MCF 10A (cell line): ENCODE measurements at places on chromosomes 3 and 15.

DNA sequence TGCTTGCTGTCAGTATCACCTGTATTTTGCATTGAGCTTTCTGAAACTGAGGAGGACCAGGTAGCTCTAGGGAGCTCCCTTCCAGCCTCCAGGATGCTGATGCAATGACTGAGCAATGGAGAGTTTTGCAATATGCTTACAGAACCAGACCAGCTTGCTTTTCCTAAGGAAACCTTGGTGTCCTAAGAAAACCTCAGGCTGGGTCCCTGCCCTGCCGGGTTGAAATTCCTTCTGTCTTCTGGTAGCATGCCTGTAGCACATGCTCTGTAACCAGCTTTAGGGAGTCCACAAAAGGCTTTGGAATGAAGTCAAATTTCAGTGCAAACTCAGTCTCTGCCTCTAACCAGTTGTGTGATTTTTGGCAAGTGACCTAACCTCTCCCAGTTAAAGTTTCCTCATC is 65.8 kb upstream of the GSK3B start:
- peak overlapping the region; percentile 96 for H3K27ac ChIP-seq
- no peaks in the 10 kb centered on the region for H3K36me3 ChIP-seq
- peak; percentile 99 for DNase-seq
- no peak overlapping the region for H3K4me3 ChIP-seq
- peaks cover 32% of the 10 kb centered on the region for H3K4me1 ChIP-seq

DNA sequence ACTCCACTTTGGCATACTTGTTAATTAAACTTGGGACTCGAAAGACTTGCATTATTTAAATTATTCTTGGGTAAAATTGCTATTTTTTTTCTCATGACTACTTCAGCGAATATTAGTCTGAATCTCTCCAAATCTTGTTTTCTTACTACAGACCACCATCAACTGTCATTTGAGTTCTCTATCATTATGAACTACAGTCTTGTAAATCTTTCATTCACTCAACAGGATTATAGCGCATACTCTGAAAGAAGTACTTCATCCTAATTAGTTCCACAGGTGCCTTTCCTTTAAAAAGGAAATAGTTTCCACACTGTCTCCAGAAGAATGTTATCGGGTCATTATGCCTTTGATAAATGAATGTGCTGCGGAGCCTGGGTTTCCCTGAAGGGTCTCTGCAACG is 149.5 kb downstream of the NLGN1 start:
- no peaks in the 10 kb centered on the region for H3K4me1 ChIP-seq
- no peak for DNase-seq
- H3K27ac ChIP-seq, result no peak overlapping the region

DNA sequence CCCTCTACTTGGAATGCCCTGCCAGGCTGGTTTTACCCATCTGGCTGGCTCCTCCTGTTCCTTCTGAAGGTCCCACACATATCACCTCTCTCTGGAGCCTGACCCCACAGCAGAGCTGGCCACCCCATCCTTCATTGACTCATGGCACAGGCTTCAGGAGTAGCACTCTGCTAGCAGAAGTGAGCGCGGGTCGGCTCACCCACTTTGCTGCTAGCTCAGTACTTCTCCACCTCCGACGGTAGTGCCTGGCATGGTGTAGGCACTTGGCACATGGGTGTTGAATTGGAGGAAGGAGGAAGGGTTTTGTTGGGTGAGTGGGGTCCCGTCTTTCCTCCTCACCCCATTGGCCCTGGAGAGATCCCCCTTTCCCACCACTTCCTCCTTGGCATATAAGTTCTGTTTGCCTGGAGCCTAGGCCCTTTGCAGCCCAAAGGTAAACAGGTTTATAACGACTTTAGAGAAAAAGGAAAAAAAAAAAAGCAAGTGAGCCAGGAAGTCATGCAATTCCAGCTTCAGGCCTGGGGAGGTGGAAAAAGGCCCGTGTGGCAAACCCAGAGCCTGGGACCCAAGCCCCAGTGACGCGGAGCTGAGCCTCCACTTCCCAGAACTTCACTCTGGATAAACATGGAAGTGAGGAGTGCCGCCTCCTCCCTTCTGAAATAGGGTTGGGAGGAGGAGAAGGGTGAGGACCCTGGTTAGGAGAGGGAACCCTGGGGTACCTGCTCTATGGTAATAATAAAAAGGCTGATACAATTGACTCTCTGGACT is 35.4 kb downstream of the SMAD6 start:
- H3K4me3 ChIP-seq, result no peak overlapping the region
- H3K36me3 ChIP-seq, result no peaks in the 10 kb centered on the region
- no peaks in the 10 kb centered on the region for H3K4me1 ChIP-seq
- no peak for DNase-seq
- no peak overlapping the region for H3K27ac ChIP-seq

DNA sequence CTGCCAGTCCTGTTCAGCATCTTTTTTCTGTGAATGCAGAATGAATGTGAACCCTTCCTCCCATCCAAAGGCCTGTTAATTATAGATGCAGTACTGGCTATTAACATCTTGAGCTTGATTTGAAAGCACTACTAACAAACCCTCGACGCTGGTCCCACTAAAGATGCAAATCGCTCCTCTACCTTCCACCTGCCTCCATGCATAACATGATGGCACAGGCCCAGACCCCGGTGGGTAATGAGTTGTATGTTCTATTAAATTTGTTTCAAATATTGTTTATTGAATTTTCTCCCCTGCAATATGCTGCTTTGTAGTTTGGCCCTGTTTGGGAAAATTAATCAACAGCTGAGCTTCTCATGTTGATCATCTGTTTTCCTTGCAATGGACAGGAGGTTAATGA is 69.3 kb downstream of the RAB11A start:
- no peak overlapping the region for H3K27ac ChIP-seq
- H3K27me3 ChIP-seq, result no peaks in the 10 kb centered on the region
- no peaks in the 10 kb centered on the region for H3K36me3 ChIP-seq
- DNase-seq, result no peak
- peaks cover 16% of the 10 kb centered on the region for H3K4me1 ChIP-seq
- no peak overlapping the region for H3K4me3 ChIP-seq

- H3K36me3 ChIP-seq, result no peaks in the 10 kb centered on the region
- no peaks in the 10 kb centered on the region for H3K27me3 ChIP-seq
- no peak overlapping the region for H3K27ac ChIP-seq
- no peak for DNase-seq
These were observed 12.9 kb upstream of the ABHD17C start for GRCh38 chr15:80682201-80682600.

DNA sequence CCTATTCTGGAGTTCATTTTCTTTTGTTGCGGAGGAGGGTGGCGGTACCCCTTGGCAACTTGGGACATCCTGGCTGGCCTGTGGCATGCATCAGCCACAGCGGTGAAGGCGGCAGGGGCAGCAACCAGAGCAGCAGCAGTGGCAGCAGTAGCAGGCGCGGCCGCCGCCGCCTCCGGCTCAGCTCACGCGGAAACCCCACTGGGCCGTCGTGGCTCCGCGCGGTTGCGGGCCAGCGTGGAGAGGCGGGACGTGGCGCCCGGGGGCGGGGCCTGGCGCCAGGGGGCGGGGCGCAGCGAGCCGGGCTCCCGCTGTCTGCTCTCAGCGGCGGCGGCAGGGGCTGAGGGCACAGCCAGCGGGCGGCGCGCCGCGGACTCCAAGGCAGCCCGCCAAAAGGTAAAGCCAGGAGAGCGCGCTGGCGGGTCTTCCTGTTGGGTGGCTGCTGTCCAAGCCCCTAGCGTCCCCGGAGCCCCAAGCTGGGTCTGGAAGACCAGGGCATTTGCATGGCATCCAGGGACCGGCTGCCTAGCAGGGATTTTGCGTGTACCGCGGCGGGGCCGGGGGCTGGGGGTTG is 334.4 kb upstream of the THRB start:
- H3K4me1 ChIP-seq, result peaks cover 17% of the 10 kb centered on the region
- DNase-seq, result no peak
- peaks cover 14% of the 10 kb centered on the region for H3K27me3 ChIP-seq
- H3K36me3 ChIP-seq, result no peaks in the 10 kb centered on the region
- no peak overlapping the region for H3K27ac ChIP-seq
- H3K4me3 ChIP-seq, result peak overlapping the region; percentile 57

- no peaks in the 10 kb centered on the region for H3K36me3 ChIP-seq
- H3K4me3 ChIP-seq, result no peak overlapping the region
- peaks cover 12% of the 10 kb centered on the region for H3K27me3 ChIP-seq
- no peaks in the 10 kb centered on the region for H3K4me1 ChIP-seq
- H3K27ac ChIP-seq, result no peak overlapping the region
- DNase-seq, result no peak
These were observed 458.1 kb downstream of the DIPK2A start for GRCh38 chr3:144429719-144430121.

DNA sequence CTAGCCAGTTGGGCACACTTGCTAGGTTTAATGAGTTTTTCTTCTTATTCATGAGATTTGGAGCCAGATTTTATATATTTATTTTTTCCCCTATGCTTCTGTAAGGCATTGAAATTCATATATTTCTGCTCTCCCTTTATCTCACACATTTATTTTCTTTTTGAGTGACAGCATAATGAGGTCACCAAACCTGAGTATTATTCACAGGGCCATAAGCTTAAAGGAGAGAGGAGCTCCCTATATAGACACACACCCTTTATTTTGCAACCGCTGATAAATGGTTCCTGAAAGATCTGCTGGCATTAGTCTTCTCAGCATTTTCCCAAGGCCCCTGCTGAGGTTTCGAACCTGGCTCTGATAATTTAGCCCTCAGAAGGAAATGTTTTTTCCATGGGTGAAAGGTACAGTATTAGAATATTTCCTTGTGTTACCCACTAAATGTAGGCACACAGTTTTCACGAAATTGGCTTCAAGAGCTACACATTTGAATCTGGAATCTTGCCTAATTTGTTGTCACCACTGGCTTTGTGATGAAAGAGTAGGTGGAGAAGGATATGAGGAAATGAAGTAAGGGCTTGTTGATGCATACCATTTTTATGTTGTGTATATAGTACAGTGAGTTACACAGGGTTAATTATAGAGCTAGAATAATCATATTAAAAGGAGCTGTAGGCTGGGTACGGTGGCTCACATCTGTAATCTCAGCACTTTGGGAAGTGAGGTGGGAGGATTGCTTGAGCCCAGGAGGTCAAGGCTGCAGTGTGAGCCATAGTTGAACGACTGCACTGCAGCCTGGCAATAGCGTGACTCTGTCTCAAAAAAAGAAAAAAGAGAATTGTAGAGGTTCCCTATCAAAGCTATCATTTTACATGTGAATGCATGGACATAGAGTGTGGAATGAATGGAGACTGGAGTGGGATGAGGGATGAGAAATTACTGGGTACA is 6.5 kb downstream of the KLHL18 start:
- no peak overlapping the region for H3K27ac ChIP-seq
- H3K36me3 ChIP-seq, result peaks cover 18% of the 10 kb centered on the region
- H3K4me1 ChIP-seq, result peaks cover 15% of the 10 kb centered on the region

GRCh38 chr15:85769182-85769900 is 25.4 kb downstream of the KLHL25 start:
- H3K27ac ChIP-seq, result no peak overlapping the region
- H3K36me3 ChIP-seq, result peaks cover 6% of the 10 kb centered on the region
- H3K4me3 ChIP-seq, result no peak overlapping the region
- no peak for DNase-seq
- H3K4me1 ChIP-seq, result peaks cover 11% of the 10 kb centered on the region
- no peaks in the 10 kb centered on the region for H3K27me3 ChIP-seq

- peaks cover 5% of the 10 kb centered on the region for H3K36me3 ChIP-seq
- DNase-seq, result no peak
- peaks cover 6% of the 10 kb centered on the region for H3K4me1 ChIP-seq
- H3K27me3 ChIP-seq, result no peaks in the 10 kb centered on the region
- no peak overlapping the region for H3K27ac ChIP-seq
These were observed 107.0 kb downstream of the XXYLT1 start for GRCh38 chr3:195163719-195164572.

DNA sequence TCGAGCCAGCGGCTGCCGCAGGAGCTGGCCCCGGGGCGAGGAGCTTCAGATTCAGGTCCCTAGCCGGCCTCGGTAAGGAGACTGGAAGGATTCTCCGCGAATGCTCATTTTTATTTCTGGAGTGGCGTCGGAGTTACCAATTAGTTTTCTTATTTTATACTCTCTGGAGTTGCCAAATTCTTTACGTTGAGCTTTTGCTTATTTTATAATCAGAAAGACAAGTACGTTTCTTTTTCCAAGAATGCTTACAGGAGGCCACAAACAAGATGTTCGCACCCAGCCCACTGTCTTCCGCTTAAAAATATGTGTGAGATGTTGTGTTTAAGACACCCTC is 453 bp upstream of the GPR156 start:
- no peaks in the 10 kb centered on the region for H3K36me3 ChIP-seq
- H3K4me1 ChIP-seq, result no peaks in the 10 kb centered on the region
- no peaks in the 10 kb centered on the region for H3K27me3 ChIP-seq
- H3K27ac ChIP-seq, result no peak overlapping the region
- no peak for DNase-seq
- peak overlapping the region; percentile 62 for H3K4me3 ChIP-seq

- H3K27ac ChIP-seq, result no peak overlapping the region
- H3K27me3 ChIP-seq, result no peaks in the 10 kb centered on the region
- peak; percentile 38 for DNase-seq
- no peak overlapping the region for H3K4me3 ChIP-seq
- H3K4me1 ChIP-seq, result peaks cover 9% of the 10 kb centered on the region
- H3K36me3 ChIP-seq, result peaks cover 6% of the 10 kb centered on the region
These were observed 702.0 kb downstream of the GRM7 start for GRCh38 chr3:7562892-7563291.

DNA sequence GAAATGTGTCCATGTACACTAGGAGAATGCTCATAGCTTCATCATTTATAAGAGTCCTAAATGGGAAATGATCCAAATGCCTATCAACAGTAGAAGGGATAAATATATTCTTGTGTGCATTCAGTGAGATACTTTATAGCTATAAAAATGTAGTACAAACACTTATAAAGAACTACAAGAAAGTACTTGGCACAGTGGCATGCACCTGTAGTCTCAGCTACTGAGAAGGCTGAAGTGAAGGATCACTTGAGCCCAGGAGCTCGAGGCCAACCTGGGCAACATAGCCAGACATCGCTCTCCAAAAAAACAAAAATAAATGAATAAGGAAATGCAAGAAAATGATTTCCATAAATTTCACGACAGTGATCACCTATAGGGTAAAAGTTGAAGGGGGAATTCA is 3.6 kb upstream of the FBXL2 start:
- H3K36me3 ChIP-seq, result no peaks in the 10 kb centered on the region
- no peak for DNase-seq
- no peak overlapping the region for H3K4me3 ChIP-seq

- DNase-seq, result no peak
- peaks cover 29% of the 10 kb centered on the region for H3K27me3 ChIP-seq
- H3K27ac ChIP-seq, result no peak overlapping the region
- H3K4me1 ChIP-seq, result no peaks in the 10 kb centered on the region
- H3K4me3 ChIP-seq, result no peak overlapping the region
- H3K36me3 ChIP-seq, result no peaks in the 10 kb centered on the region
These were observed 81.6 kb upstream of the PRR20G start for GRCh38 chr3:127369356-127369935.

GRCh38 chr3:55775366-55776154 is 288.5 kb upstream of the WNT5A start:
- no peaks in the 10 kb centered on the region for H3K4me1 ChIP-seq
- no peak for DNase-seq
- no peaks in the 10 kb centered on the region for H3K36me3 ChIP-seq

DNA sequence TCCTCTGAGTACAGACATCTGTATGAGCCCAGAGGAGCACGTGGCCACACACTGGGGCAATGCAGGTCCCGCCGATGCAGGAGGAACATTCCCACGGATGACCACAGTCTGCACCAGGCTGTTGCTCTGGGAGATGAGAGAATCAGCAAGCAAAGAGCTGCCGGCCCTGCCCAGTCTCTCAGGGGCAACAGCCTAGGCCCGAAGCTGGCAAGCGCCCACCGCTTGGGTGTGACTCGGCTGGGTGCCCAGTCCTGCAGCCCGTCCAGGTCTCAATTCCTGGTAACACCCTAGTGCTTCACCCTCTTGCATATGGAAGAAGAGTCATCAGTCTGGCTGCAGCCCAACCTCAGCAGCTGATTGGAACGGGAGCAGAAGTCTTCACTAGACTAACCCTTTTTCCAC is 153.7 kb upstream of the HES1 start:
- peak overlapping the region; percentile 63 for H3K27ac ChIP-seq
- H3K36me3 ChIP-seq, result no peaks in the 10 kb centered on the region
- H3K4me3 ChIP-seq, result no peak overlapping the region
- H3K4me1 ChIP-seq, result peaks cover 38% of the 10 kb centered on the region
- H3K27me3 ChIP-seq, result peaks cover 7% of the 10 kb centered on the region
